Hematopoietic multipotent progenitor cell (in vitro differentiated cells): ENCODE measurements at places on chromosomes 12 and 14.

GRCh38 chr12:68374307-68374982, 42.3 kb upstream of the MDM1 start:
- DNase-seq = no peak

- no peak for DNase-seq
Observed at GRCh38 chr12:126358806-126359205, 1293.6 kb downstream of the AACS start.

DNA sequence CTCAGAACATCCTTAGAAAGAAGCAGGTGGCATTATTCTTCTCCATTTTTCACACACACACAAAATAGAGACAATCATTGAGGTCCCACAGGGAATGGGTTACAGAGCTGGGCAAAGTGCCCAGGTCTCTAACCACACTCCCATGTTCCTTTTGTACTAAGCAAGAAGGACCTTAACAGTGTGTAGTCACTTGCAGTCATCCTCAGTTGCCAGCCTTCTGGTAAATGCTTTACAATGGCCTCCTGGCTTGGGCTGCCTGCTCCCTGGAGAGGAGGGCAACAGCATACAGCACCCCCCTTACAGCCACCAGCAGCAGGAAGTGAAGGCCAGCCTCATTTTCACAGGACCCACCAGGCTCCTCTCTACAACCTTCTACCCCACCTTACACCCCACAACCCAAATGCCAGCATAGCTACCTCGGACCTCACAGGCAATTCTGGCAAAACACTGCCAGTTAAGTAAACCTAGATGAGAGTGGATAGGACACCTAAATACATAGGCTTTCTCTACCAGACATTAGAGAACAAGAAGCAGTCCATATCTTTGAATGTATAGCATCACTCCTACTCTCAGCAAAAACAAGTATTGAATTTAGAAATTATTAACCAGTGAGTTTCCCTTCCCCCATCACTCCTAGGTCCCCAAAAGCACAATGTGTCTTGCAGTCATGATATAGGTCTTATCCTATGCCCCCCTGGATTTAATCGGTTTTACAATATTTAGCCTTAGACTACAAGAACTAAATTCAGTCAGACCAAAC, 88.1 kb downstream of the PPP2R5E start:
- DNase-seq = peak; percentile 36

DNA sequence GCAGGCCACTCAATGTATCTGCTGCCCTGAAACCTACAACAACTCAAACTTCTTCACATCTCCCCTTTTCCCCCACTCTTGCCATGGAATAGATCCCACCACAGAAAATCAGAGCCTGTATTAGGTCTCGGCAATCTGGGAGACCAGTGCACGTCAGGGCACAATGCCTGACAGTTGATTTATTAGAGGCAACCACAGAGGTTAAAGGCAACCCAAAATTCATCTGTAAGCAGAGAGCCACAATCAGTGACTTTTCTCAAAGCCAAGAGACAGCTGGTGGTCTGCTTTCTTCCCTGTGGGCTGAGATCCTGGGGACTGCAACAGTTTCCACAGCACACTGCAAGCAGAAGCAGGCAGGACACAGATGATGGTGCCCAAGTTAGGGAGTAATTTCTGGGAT, 169.0 kb upstream of the NTF3 start:
- no peak for DNase-seq

- DNase-seq = no peak
Observed at GRCh38 chr12:13270817-13271216, 74.3 kb downstream of the EMP1 start.
